ENCODE measurements at places on chromosomes 7 and 10.

DNA sequence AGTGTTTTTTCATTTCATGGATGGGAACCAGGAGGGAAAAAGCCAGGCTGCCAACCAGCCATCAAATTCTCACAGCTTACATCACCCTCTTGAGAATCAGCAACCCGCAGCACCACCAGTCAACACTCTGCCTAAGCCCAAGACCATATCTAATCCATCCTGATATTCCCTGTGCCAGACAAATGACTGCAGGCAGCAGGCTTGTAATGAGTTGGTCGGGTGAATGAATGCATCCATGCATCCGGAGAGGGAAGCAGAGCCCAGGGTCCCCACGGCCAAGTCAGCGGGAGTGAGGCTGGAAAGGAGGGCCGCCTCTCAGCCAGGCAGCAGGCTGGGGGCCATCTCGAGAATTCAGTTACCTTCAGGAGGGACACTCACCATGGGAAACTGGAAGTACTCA lies 46.9 kb downstream of the SLIT1 start:
- no peak for DNase-seq

GRCh38 chr7:2100278-2101208 lies 132.2 kb downstream of the MAD1L1 start:
- DNase-seq: no peak

DNA sequence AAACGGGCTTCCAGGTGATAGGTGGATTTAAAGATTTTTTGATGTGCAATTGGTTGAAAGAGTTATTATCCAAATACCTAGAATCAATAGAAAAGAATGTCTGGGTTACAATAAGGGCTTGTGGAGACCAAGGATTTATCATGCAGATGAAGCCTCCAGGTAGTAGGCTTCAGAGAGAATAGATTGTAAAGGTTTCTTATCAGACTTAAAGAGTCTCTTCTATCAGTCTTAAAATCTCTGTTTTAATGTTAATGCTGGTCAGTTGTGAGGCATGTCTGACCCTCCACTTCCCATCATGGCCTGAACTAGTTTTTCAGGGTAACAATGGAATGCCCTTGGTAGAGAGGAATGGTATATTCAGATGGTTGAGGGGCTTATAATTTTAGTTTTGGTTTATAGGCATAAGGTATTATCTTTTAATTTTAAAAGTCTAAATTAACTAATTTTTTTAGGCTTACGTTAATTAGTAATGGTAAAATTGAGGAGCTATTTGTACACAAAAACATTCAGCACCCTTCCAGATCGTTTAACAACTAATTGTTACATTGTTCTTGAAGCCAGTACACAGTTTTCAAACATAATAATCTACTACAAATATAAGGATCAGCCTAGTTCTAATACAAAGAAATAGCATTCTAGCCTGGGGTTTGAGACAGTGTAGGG lies 704.2 kb upstream of the MBL2 start:
- no peak for DNase-seq

DNA sequence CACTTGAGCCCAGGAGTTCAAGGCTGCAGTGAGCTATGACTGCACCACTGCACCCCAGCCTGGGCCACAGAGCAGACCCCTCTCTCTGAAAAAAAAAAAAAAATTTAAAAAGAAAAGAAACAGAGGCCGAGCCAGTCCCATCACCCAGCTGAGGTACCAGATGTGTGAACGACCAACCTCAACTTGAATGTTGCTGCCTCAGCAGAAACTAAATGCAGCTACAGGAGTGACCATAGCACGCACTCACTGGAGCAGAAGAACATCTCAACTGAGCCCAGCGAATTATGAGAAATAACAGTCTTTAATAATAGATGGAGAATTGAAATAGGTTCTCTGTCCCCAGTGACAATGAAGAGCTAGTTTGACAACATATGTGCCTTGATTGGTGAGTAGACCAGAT lies 53.1 kb upstream of the ST8SIA6 start:
- DNase-seq: no peak

GRCh38 chr7:71238581-71239295 lies 106.8 kb downstream of the GALNT17 start:
- DNase-seq: no peak

DNA sequence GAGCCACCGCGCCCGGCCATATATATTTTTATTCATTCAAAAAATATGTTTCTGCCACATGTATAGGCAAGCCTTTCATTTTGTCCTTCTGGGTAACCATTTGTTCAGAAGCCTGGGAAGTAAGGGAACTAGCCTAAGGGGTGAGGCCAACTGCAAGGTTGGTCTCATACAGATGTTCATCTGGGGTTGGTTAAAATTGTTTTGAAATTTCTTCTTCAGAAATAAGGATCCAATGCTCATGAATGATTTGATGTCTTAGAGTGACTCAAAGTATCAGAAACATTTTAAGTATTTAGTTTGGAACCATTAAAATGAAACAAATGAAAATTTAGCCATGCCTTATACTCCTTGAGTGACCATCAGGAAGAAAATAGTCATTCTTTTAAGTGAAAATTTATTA lies 397.2 kb downstream of the SUGCT start:
- DNase-seq: no peak

GRCh38 chr7:113142385-113143119 lies 24.2 kb upstream of the SMIM30 start:
- DNase-seq: no peak

GRCh38 chr10:109866168-109866994 lies 56.9 kb downstream of the XPNPEP1 start:
- no peak for DNase-seq

DNA sequence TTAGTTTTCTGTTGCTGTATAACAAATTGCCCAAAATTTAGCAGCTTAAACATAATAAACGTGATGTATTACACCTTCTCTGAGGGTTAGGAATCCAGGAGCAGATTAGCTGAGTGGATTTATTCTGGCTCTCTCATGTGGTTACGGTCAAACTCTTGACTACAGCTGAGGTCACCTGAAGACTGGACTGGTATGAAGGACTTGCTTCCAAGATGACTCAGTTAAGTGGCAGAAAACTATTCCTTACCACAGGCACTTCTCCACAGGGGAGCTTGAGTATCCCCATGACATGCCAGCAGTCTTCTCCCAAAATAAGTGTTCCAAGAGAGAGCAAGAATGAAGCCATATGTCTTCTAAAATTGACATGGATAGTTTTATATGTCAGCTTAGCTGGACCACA lies 957.2 kb upstream of the GHITM start:
- DNase-seq: no peak

GRCh38 chr10:100806356-100806645 lies 60.9 kb downstream of the PAX2 start:
- no peak for DNase-seq

GRCh38 chr7:42104231-42104630 lies 132.8 kb downstream of the GLI3 start:
- no peak for DNase-seq

DNA sequence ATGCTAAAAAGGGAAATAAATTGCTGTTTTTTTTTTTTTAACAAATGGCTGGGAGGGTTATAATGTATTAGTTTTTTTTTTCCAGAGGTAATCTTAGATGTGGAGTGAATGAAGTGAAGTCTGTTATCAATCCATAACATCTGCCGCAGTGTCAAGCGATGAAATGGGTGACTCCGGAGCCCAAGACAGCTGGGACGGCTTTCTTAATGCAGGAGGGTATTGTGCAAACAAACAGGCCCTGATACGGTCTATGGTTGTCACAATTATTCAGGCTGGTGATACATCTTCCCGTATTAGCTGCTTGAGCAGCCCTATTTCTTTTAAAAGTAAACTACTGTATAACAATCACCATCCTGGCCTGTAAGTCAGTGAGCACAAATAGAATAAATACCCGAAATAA lies 1231.2 kb downstream of the GATA3 start:
- DNase-seq: no peak

GRCh38 chr10:48806342-48806741 lies 121.7 kb downstream of the WDFY4 start:
- no peak for DNase-seq

GRCh38 chr7:28942168-28942567 lies 16.0 kb downstream of the TRIL start:
- no peak for DNase-seq

DNA sequence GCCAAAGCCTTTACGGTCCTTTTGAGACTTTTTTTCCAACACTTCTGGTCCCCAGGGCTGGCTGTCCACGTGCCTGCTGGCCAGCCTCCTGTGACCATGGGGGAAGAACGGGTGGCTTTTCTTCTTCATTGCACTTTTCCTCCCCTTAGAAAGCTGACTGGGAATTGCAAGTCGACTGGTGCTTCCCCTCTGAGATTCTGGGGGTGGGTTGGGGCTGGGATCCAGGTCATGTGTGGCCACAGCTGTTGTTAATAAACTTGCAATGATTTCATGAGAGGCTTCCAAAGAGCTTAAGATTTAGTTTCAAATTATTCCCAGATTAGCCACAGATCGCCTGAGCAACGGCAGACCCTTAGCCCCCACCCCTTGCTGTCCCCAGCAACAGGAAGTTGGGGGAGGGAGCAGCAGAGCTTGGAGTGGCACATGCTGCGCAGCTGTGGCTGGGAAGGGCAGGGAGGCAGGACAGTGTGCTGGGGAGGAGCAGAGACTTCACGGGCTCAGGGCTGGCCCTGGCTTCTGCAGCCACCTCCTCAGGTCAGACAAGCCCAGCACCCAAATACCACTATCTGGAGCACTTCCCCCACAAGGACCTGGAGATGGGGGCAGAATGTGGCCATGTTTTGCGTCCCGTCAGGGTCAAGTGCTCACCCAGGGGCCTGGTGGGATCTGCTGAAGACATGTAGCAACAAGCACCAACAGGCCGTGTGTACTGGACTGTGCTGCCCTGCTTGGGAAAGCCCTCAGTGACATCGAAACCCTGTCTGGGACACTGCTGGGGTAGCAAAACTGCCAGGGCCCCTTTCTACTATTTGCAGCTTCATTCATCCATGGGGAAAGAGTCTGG lies 147.1 kb downstream of the RNF216 start:
- DNase-seq: no peak

DNA sequence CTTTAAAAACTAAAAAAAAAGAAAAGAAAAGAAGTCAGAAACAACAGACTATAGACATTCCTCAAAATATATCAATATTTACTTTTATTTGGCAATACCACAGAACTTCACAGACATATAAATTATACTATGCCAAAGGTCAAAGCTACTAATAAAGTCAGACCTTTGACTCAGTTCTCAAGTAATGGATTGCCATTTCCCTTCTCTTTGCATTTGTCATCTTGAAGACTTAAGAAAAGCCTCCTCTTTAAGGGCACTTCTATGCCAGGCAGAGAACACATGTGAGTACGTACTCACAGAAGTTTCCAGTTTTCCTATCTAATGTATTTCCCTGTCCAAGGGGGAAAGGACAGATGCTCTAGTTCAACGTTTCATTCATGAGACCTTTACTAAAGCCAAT lies 37.6 kb downstream of the TNPO3 start:
- no peak for DNase-seq

DNA sequence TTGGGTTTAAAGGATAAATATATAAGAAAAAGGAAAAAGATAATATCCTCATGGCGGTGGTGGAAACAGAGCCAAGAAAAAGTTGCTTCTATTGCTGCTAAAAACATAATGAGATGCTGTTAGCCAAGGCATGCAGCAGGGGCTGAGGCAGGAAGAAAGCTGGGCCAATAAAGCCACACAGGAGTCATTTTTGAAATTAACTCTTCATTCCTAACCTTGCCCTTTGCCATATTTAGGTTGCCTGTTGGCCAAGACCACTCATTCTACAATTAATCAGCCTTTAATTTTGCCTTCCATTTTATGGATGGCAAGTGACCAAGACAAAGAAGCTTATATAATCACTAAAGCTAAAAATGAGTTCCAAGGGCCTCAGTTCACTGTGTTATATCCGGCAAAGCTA lies 58.2 kb downstream of the ARMH3 start:
- no peak for DNase-seq

DNA sequence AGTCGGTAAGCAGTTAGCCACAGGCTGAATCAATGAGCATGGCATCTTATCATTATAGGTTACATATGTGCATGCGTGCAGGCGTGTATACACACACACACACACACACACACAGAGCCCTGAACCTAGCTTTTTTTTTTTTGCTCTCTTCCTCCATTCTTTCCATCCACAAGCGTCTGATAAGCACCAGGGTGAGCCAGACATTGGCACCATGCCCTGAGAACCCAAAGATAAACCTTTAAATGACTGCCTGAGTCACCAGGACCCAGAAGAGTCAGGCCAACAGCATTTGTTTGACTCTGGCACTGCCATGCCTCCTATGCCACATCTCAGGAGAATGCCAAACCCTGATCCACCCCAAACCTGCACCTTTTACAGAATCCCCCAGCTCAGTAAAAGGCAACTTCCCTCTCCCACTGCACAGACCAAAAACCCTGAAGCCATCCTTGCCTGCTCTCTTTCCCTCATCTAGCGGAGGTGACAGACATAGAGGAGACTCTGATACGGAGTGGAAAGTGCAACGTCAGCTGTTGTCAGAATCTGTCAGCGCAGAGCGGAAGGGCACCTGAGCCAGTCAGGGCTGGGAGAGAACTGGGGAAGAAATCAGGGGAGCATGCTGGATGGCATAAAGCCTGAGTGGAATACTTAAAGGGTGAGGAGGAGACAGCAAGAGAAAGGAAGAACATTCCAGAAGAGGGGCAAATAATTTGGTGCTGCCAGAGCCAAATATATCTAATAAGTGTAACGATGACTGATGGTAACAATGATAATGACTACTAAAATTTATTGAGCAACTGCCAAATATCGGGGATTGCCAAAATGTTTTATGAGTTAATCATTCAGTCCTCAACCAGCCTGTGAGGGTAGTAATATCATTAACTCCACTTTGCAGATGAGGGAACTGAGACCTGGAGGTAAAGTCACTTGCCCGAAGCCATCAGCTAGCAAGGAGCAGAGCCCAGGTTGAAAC lies 3.2 kb downstream of the PARP12 start:
- no peak for DNase-seq

GRCh38 chr10:116627386-116627933 lies 6.7 kb downstream of the PNLIPRP2 start:
- DNase-seq: no peak

- no peak for DNase-seq
Observed at GRCh38 chr7:40541336-40541735, 406.5 kb downstream of the SUGCT start.

DNA sequence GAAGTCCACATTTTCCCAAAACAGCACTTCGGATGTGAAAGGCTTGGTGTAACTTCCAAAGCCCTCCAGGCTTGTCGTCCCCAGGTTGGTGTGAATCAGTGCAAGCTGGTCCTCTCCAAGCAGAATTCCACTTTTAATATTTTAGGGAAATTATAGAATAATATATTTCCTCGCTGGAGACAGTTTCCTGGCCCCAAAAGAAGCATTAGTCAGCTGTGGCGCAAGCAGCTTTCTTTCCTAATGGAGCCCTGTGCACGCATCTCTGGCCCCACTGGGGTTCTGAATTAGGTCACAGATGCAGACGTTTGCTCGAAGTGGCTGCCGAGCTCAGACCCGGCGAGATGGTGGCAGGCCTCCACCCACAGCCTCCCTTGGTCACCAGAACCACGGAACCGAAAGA lies 33.3 kb upstream of the MNX1 start:
- no peak for DNase-seq

- DNase-seq: no peak
Observed at GRCh38 chr10:1706256-1706655, 31.1 kb downstream of the ADARB2 start.

- DNase-seq: no peak
Observed at GRCh38 chr10:51773681-51774080, 74.3 kb upstream of the CSTF2T start.
